Hair follicular keratinocyte (primary cell): ENCODE measurements at places on chromosomes 7 and 10. TPM values are rescaled to one million over a fixed set of nuclear protein-coding genes. Genes with fewer than 3 reads are reported as not detected.

The IFIT3 gene
- total RNA-seq = 2.7 and 4.0 TPM in 2 replicates

The CADPS2 gene
- 1.1 and 3.4 TPM in 2 replicates for total RNA-seq

The SPDYE1 gene
- not detected in 2 replicates for total RNA-seq

The PLPP4 gene
- 2.0 TPM in 1 of 2 replicates, not detected in the other for total RNA-seq
